Peyer's patch (tissue), 4 donors: ENCODE measurements at places on chromosomes 5 and 9. TPM values are rescaled to one million over a fixed set of nuclear protein-coding genes. Genes with fewer than 3 reads are reported as not detected.

DNA sequence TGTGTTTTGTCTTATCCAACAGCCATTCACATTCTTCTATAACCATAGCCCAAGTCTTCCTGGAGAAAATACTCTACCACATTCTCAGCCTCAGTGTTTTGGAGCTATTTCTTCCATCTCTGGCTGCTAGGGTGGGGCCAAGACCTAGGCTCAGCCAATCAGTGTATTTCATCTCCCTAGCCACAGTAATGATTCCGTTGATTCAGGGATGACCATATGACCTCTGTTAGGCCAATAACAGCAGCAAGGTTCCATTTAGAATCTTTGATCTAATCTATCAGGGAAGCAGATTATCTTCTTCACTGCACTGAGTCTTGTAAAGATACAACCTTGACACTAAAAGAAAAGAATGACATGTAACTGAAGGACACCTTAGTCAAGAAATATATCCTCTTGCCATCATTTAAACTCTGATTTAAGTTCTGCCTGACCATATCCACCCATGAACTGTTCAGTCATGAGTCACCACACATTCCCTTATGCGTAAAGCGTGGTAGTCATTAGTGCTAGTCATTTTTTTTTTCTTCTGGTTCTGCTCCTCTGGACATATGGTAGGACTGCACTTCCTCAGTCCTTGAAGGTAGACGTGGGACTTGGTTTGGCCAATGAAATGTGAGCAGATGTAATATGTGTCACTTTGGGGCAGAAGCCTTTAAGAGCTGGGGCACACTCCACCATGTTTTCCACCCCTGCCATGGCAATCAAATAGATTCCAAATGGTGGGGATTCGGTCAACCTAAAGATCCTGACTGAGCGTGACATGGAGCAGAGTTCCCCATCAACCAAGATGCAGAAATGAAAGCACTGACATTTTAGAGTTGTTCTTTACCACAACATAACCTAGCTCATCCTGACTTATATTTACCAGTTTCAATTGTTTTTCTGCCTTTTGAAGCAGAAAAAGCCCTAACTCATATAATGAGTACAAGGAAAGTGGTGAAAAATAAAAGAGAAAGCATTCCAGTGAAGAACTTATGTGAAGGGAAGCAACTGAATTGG, 12.7 kb upstream of the PRELID2 start:
- DNase-seq: no peak

- DNase-seq: no peak
Measured at GRCh38 chr5:123505633-123506032, 6.3 kb upstream of the CSNK1G3 start.

DNA sequence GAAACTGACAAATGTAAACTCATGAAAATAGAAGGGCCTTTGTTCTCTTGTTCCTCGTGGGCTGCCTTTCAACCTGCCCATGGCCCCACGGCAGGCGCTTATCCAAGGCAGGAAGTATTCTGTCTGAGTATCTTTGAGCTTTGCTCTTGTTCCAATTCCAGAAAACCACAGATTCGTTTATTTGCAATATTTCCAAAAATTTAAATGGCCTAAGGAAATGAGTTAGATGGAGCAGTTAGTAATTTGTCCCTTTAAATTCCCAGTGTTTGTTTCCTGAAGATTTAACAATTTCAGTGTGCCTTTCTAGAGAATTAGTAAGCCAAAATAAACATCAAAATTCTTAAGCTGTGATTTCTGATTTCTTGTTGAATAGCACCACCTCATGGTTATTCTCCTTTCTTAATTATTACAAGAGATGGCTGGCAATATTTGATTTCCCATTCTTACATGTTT, 299.4 kb upstream of the RASA1 start:
- no peak for DNase-seq

DNA sequence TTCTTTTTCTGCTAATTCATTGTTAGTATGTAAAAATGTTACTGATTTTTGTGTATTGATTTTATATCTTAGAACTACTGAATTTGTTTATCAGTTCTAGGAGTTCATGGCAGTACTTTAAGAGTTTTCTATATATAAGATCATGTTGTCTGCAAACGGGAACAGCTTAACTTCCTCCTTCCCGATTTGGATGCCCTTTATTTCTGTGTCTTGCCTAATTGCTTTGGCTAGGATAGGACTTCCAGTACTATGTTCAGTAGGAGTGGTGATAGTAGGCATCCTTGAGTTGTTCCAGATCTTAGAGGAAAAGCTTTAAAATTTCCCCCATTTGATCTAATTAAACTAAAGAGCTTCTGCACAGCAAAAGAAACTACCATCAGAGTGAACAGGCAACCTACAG, 20.1 kb downstream of the RCL1 start:
- DNase-seq: no peak

- no peak for DNase-seq
Measured at GRCh38 chr5:139012176-139012575, 137.0 kb upstream of the LRRTM2 start.

- DNase-seq: peak; percentile 82
Measured at GRCh38 chr9:130235558-130236435, 29.8 kb upstream of the HMCN2 start.

DNA sequence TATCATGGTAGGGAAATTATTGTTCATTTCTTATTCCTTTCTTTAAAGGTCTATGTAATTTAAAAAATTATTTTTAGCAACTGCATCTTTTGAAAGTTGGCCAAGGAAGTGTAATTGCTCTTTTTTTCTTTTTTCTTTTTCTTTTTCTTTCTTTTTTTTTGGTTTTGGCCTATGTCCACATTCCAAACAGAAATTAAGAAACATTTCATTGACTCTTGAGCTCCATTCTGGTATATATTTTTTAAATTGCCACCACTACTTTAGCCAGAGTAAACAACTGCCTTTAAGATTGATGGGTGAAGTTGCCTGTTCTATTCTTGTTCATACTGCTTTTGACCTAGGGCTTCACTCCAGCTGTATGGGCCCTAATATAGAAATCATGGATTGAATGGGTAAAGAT, 75.8 kb upstream of the TMEM171 start:
- no peak for DNase-seq

- DNase-seq: no peak
Measured at GRCh38 chr5:35887321-35888100, 30.8 kb downstream of the IL7R start.

GRCh38 chr9:136974817-136975535, 2.3 kb upstream of the PTGDS start:
- no peak for DNase-seq

DNA sequence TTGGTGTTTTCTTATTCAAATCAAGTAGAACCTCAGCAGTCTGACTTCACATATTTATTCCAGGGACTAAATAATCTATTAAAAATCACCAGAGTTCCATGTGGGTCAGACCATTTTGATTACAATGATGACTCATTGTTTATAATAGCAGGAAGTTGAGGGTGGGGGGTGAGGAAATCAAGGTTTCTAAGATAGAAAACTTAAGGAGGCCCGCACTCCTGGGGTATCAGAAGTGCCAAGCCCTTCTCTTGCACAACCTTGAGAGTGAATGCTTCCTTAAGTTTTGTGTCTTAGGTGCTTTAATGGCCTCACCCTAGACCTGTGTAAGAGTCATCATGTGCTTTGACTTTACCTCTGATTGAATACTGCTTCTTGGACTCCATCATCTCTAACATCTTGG, 31.9 kb upstream of the NPR3 start:
- no peak for DNase-seq

DNA sequence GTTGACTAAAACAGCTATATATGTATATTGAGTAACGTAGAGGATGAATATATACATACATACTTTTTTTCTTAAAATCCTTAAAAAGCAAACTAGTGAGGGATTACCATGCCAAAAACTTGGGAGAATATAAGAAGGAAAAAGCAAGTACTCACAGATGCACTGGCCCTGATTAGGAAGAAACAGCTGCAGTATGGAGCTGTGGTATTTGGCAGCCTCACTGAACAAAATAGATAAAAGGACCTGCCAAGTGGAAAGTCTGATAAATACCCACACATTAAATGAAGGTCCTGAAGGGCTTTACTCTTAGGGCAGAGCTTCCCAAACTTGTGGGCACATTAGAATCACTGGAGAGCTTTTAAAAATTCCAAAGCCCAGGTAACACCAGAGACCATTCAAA, 80.6 kb downstream of the FEM1C start:
- no peak for DNase-seq

GRCh38 chr5:82285206-82285605, 7.1 kb upstream of the RPS23 start:
- DNase-seq: no peak

- no peak for DNase-seq
Measured at GRCh38 chr5:112012104-112012503, 255.1 kb upstream of the NREP start.

DNA sequence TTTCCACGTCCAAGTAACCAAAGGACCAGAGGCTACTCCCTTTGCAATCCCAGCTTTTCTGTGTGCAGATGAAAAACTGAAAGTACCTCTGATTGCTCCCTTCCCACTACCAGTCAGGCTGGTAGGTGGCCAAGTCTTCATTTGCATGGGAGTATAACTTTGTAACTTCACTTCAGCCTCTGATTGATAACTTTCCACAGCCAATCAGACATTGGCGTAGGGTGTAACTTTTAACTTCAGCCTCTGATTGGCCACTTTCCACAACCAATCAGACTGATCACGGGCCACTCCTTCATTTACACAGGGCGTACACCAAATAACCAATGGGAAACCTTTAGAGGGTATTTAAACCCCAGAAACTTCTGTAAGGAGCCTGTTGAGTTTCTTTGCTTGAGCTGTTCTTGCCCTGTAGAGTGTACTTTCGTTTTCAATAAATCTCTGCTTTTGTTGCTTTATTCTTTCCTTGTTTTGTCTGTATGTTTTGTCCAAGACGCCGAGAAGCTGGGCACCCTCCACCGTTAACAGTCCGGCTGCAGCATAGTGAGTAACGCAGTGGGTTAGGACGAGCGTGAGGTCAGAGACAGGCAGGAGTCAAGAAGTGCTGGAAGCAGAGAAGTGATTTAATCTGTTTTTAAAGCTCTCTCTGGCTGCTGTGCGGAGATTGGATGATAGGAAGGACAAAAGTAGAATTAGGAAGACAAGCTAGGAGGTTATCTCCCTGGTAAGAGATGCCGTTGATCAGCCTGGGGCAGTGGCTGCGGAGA, 3.5 kb upstream of the EXOSC2 start:
- DNase-seq: no peak

Gene NR6A1
- 36.1 TPM for total RNA-seq

GRCh38 chr9:136160381-136160841, 41.7 kb upstream of the TMEM250 start:
- no peak for DNase-seq

DNA sequence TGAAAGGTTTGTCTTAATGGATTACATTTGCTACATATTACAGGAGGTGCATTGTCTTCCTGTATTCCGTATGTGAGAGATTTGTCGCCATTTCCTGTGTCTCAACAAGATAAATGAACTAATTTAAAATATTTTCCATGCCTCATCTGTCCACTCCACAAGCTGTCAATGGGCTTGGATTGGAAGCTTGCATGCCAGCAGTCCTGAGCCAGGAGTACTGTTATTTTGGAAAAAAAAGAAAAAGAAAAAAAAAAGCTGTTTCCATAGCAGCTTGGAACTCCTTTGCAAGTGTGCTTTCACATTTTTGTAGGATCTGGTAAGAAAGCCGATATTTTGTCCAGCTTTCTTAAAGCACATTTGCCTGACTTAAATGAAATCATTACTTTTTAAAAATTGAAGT, 330.8 kb downstream of the KDM4C start:
- no peak for DNase-seq
